ENCODE measurements at places on chromosomes 11 and 22.

GRCh38 chr22:46829117-46829891, 66.9 kb downstream of the TBC1D22A start:
- DNase-seq, result no peak

DNA sequence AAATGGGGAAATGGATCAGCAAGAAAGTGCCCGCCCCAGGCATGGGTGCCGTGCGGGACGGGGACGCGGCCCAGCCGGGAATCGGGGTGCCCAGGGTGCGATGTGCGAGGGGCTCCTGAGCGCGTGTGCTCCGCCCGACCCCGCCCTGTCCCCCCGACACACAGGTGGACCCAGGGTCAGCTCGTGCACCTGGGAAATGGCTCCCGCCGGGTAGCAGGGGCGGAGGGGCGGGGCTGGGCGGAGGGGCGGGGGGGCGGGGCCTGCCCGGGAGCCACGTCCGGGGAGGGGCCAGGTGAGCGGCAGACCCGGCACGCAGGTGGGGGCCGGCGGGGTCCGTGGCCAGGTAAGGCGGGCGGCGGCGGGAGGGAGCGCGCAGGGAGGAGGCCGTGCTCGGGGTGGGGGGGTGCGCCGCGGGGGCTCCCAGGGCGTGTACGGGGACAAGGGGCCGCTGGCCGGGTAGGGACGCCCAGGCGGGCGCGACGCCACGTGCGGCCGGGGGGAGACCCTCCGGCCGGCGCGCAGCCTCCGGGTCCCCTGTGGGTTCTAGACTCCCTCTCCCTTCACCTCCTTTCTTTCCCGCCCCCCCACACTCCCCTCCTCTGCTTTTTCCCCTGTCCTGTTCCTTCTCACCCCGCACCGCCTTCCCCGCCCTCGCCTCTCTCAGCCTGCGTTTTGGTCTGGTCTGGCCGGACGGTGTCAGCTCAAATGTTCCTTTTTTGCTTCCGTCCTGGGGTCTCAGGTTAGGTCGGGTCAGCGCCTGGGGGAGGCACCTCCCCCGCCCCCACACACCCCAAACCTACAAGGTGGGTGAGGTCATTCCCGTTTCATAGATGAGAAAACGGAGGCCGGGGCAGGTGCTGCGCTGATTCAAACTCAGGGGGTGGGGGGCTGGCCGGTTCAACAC, at the start of gene ARHGAP8:
Gene ARHGAP8 (plus strand): TSS at position 291 of the 904 bp plus-strand sequence. CDS start 33,953 bp downstream, outside the sequence.
- no peak for DNase-seq

DNA sequence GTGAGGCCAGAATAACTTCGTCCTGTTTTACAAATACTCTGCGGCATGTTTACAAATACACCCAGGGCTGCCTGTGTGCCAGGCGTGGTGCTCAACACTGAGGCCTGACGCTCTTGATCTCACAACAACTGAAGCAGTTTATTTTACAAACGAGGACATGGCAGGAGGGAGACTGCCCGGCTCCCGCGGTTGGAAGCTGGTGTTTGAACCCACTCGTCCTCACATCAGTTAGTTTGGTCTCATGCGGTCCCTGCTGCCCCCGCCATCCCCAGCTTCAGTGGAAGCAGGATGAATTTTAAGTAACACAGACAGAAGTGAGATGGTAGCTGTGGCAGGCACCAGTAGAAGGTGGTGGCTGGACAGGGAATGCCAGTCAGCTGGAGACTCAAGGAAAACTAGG, 16.4 kb downstream of the KIAA0930 start:
- DNase-seq, result no peak

- no peak for DNase-seq
These were observed 5.6 kb downstream of the PLAAT3 start for GRCh38 chr11:63608353-63609345.

DNA sequence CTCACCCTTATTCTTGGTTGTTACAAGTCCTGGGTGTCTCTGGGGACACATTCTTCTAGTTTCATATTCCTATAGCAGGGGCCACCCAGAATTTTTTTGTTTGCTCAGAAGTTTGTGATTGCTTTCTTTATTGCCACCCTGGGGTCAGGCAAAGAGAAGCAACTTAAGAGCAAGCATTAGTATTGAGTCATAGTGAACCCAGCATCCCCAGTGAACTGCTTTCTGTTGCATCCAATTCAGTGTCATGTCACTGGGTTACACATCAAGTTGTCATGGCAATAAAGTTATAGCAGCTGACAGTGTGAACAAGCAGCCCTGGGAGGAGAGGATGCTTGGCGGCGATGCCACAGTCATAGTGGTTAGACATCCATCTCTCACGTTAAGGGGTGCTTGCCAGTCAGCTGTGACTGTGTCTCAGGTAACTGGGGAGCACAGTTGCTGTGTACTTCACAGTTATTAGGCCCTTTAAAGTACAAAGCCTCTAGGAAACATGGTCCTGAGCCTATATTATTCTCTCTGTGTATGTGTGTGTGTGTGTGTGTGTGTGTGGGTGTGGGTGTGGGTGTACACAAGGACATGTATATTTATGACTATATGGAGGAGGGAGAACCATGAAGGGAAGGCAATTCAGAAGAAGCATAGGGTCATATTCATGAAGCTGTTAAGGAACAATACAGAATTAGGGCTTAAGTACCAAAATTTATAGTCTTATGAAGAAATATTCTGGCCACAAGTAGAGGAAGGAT, 52.5 kb downstream of the TRIM44 start:
- DNase-seq, result no peak
